ENCODE measurements at places on chromosomes 11 and 22. TPM values are rescaled to one million over a fixed set of nuclear protein-coding genes. Genes with fewer than 3 reads are reported as not detected.

The SAA4 gene
- total RNA-seq = not detected

The DRICH1 gene
- not detected for total RNA-seq

The MUC2 gene
- total RNA-seq = not detected

The OTOG gene
- not detected for total RNA-seq

The CCDC81 gene
- total RNA-seq = 1.7 TPM

DNA sequence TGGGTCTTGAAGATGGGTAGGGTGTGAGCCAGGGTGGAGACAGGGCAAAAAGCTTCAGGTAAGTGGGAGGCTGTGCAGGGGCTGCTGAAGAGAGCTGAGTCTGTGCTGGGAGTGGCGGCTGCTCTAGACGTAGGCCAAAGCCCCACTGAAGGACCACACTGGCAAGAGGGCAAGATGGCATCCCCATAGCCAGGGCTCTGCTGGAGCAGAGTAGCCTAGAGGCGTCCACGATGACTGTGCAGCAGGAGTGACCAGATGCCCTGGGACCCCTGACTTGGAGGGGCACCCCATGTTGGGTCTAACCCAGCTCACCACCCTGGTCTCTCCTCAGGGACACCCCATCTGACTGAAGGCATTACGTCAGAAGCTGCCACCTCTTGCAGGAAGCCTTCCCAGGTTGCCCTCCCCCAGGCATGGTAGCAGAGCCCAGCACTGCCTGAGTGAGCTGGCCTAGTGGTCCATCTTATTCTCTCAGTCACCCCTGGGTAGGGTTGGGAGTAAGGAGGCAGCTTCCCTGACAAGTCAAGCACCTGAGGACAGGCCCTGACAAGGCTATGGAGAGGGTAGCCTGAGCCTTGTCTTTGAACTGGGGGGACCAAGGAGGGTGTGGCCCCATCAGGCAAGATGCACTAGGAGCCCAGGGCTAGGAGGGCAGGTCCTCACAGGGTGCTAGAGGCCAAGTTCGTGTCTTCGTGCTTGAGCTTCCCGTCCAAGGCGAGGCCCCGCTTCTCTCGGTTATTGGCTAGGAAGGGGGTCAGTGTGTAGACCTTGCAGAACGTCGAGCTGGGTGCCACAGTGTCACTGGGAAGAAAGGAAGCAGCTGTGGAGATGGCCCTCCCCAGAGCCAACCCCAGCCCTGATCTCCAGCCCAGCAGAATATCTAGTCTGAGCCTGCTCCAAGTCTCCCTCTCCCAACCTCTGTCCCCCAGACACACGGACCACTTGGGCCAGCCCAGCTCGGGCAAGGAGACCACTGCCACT, 33.1 kb downstream of the TPBGL start:
- no peaks in the 10 kb centered on the region for H3K4me1 ChIP-seq
- H3K27me3 ChIP-seq = no peaks in the 10 kb centered on the region
- no peak overlapping the region for H3K4me3 ChIP-seq
- no peaks in the 10 kb centered on the region for H3K36me3 ChIP-seq
- DNase-seq = no peak
- no peak overlapping the region for H3K27ac ChIP-seq

DNA sequence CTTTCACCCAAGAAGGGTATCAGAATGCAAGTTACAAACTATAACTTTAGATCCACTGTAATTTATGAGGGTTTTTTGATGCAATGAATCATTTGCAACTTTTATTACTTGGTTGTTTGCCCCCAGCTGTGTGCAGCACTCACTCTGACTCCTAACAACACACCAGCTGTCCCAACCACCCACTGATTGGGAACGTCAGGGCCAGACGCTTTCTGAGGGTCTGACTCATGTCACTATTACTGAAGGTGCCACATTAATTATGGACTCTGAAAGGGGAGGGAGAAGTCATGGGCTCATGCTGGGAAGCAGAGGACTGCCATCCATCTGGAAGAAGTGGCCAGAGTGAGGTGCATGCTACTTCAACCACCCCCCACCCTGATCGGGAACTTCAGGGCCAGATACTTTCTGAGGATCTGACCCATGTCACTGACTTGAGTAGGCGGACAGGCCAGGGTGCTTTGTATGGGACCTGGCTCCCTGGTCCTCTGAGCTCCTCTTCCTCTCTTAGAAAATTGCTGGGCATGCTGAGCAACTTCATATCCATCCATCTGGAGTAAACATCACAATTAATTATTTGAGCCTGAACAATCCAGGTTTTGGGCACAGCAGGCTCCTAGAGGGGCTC, 44.9 kb upstream of the DRD2 start:
- H3K27me3 ChIP-seq = peaks cover 17% of the 10 kb centered on the region
- H3K27ac ChIP-seq = no peak overlapping the region
- no peak overlapping the region for H3K4me3 ChIP-seq
- no peak for DNase-seq

GRCh38 chr11:10287140-10287539, 6.9 kb downstream of the SBF2 start:
- no peak overlapping the region for H3K4me3 ChIP-seq
- H3K4me1 ChIP-seq = peaks cover 14% of the 10 kb centered on the region
- peaks cover 2% of the 10 kb centered on the region for H3K36me3 ChIP-seq
- H3K27ac ChIP-seq = no peak overlapping the region
- H3K27me3 ChIP-seq = no peaks in the 10 kb centered on the region

Measured in chondrocyte (in vitro differentiated cells).